ENCODE measurements at places on chromosomes 16 and 17.

GRCh38 chr17:37701496-37701898, 43.4 kb downstream of the HNF1B start:
- DNase-seq: no peak

GRCh38 chr17:5330981-5331380, 48.9 kb downstream of the RABEP1 start:
- no peak for DNase-seq

DNA sequence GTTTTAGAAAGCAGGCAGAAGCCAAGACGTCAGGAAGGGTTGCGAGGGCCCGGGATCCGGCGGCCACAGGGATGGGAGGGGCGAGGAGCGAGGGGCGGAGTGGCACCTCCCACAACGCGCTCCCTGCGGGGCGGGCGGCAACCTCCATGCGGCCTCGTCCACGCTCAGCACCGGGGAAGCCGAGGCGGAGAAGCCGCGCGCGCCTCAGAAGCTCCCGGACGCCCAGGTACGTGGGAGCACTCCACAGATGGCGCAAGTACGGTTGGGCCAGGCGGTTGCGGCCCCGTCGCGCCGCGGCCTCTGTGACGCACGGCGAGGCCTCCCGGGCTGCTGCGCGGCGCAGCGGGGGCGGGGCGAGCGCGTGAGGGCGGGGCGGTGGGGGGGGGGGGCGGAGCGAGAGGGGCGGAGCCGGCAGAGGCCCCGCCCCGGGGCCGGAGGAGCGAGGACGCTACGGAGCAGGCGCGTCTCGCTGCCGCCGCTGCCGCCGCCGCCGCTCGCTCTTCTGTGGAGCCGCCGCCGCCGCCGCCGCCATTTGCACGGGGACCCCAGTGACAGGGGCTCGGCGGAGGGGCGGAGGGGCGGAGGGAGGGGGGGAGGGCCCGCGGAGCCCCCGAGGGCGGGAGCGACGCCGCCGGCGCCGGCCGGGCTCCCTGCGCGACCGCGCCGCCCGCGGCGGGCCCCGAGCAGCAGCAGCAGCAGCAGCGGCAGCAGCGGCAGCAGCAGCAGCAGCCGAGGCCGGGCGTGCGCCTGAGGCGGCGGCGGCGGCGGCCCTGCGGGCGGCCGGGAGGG, at the start of gene TENT4B:
TENT4B (plus strand) TSS at position 500 of the 789 bp plus-strand sequence. CDS start 316 bp downstream, outside the sequence.
- no peak for DNase-seq

DNA sequence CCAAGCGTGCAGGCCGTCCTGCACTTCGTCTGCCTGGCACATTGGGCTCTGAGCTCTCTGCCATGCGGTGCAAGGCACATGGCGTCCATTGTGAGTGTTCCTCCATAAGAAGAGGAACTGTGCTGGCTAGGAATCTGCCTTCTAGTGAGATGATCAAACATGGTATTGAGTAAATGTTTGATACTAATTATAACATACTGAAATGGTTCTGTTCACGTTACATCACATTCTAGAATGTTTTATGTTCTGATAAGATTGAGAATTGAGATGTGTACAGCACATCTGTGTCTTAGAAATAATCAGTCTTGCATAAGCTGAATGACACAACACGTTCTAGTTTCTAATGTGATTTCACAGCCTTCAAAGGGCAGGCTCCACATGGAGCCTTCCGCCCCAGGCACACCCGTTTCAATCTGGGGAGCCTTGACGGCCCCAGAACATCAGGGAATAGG, 42.9 kb downstream of the USP10 start:
- DNase-seq: no peak

DNA sequence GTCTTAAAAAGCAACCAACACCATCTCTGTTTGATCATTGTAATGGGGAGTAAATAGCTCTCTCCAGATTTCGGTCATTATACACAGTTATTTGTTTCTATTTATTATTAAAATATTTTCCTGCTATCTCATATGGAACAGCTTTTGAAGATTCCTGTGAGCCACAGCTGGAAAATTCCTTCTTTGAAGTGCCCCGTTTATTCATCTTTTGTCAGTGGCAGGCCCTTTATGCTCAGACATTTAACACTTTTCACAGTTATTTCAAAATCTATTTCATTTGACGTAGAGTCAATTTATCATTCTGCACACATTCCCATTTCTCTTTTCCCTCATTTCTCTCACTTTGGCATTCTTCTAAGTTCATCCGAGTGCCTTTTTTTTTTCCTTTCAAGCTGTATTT, 245.9 kb upstream of the ELAC2 start:
- DNase-seq: no peak

DNA sequence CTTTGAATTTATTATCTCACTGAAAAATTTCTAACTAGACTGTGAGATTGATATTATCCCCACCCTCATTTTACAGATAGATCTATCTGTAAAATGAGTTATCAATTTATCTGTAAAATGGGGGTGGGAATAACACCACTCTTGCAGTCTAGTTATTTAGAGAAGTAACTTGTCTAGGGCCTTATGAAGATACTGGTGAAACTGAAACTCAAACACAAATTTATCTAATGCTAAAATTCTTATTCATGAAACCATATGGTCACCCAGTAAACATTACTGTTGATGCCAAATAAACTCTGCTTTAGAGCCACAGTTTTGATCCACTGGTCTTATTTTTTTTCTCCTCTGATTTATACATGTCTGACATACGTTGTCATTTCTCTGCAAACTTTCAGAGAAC, 52.1 kb upstream of the SMIM36 start:
- DNase-seq: no peak

DNA sequence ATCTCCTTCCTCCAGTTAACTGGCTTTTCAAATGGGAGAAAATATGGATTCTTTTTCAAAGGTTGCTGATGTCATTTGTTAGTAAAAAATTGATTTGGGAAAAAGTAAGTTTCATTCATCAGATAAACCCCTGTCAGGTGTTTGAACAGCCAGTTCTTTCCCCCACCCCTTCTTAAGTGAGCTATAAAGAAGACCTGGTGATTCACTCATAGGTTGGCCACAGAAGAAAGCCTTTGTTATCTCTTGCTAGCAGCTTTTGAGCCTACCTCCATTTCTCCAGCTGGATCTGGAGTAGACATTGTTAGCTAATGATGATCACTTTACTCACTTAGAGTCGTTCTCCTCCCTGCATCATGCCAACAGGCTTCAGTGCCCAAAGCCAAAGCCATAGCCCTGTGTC, 63.0 kb downstream of the NLK start:
- DNase-seq: no peak

DNA sequence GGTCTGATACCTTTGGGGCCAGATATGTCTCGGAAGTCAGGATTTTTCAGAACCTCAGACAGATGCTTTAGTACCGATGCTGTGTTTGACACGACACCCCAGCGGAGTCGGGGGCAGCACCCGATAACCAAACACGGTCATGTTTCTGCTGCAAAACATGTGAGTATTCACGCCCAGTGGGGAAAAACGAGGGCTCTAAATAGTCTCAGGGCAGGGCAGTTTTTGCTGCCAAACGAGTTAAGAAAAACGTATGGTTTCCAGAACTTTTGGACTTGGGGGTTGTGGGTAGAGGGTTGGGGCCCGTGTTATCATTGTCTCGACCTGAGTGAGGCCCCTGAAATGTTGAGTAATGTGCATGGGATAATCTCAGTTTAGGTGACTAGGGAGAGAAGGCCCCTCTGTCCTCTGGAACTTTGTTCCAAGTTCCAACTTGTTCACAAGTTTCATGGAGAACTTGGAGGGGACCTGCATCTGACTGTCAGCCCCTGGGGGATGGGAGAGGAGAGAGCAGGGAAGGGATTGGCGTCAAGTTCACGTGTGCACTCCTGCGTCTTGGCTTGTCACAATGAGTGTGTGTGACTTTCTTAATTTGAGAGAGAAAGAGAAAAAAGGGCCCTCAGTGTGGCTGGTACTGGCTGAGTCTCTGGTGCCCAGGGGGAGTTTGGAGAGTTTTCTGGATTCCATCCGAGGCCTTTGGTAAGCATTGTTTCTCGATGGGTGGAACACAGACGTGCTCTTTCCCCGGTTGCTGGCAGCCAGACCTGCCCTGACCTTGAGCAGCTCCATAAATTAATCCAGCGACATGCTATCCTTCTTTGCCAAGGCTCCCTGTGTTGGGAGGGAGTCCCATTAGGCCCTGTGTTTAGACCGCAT, 83.9 kb upstream of the CIBAR2 start:
- no peak for DNase-seq

DNA sequence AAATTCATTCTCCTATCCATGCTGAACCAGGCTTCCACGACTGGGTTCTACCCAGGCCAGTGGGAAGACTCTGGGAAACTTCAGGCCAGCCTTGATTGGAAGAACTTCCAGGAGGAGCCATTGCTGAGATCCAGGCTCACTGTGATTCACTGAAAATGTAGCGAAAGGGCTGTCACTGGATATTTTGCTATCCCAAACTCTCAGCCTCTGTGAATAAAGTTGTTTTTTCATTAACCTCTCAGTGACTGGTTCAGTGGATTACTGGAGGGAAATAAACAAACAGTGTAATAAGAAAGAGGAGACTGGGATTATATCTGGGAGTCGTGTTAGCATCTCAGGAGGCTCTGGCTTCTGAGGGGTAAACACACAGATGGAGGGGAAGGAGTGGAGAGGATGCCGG, 3.1 kb downstream of the FOXL1 start:
- no peak for DNase-seq

GRCh38 chr16:54817940-54818574, 112.6 kb upstream of the IRX5 start:
- no peak for DNase-seq

DNA sequence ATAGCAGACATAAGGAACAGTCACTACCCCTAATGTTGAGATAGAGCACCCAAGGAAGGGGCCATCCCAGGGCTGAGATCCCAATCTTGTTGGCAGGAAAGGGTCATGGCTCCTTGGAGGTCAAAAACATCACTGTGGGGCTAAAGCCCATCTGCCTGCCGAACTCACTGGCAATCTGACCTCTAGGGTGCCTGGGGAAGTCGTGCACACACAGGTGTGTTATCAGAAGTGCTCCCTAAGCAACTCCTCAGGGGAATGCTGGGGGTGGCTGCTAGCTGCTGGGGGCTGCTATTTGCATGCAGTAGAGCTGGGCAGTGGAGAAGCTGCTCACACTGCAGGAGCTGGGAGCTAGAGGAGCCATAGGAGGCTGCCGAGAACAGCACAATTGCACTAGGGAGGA, 47.5 kb upstream of the PHOSPHO1 start:
- no peak for DNase-seq

DNA sequence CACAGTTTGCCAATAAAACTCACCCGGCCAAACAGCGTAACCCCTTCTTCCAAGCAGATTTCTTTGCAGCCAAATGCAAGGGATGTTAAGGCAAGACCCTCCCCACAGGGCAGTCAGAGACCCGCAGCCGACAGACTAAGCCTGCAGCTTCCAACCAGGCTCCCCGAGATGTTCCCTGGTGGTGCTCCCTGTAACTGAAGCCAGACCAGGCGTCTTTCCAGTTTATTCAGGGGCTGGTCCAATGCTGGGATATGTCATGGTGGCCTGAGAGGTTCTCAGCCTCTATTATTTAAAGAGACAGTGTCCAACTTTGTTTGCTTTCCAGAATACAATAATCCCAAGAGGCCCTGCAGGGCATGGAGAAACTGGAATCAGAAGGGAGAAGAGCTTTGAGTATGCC, at the start of gene PMP22:
PMP22 (minus strand) TSS at position 196 of the 400 bp plus-strand sequence. CDS start 4,599 bp downstream, outside the sequence.
- no peak for DNase-seq

DNA sequence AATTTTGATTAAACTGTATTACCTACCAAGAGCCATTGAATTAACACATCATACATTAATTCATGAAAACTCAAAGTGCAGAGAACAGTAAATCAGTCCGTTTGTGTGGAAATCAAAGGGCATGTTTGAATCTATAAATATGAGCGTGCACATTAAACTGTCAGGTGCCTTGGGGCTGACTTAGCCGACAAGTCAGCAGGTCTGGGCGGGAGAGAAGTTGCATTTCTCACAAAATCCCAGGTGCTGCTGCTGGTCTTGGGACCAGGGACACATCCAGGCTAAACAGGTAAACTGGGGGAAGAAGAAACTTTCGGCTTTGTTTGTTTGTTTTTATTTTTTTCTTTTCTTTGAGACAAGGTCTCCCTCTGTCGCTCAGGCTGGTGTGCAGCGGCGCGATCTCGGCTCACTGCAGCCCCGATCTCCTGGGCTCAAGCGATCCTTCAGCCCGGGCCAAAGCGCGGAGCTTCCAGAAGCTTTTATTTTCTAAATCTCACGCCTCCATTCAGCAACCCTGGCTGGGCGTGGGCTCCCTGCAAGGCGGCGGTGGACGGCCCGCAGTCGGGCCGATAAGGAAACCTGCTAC, 213.9 kb downstream of the MRTFB start:
- DNase-seq: peak; percentile 74

DNA sequence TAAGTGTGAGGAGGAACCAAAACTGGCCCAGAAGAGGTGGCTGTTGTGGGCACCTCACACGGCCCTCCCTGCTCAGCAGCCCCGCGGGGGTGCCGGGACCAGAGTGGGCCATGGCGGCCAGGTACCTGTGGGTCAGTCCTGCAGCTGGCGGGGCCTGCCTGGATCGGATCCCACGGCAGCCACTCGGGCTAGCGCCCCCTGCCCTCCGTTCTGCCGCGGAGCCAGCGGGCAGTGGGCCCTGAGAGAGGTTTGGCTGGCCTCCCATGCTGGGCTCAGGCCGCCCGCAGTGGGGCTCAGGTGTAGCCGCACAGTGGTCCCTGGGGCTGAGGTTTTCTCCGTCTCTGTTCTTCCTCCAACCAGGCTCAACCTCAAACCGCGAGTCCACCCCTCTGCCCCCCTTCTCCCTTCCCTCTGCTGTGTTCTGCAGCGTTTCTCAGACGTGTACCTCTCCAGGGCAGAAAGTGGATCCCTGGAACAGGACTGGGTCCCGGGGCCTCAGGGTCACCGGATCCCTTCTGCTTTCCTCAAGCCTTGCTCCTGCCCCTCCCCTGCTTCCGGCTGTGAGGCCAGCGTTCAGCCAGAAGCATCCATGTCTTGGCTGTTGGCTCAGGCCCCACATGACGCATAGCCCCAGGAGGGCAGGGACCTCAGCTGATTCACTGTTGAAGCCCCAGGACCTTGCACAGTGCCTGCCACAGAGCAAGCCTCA, 28.6 kb upstream of the ITGA3 start:
- DNase-seq: no peak

DNA sequence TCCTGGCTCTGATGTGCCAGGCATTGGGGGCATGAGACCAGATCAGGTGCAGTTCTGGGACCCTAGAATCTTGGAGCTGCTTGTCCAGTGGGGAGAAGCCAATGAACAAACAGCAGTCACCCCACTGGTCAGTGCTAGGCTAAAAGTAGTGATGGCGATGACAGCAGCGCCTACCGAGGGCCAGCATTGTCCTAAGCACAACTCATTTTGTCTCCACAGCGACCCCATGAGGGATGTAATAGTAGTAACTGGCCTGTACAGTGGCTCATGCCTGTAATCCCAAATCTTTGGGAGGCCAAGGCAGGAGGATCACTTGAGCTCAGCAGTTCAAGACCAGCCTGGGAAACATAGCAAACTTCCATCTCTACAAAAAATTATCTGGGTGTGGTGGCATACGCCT, 6.2 kb downstream of the SMCR8 start:
- no peak for DNase-seq

- no peak for DNase-seq
Observed at GRCh38 chr16:78816499-78817195, 717.2 kb downstream of the WWOX start.

GRCh38 chr17:19720210-19720475, 3.8 kb upstream of the SLC47A2 start:
- no peak for DNase-seq

GRCh38 chr16:4608704-4608980, 6.0 kb downstream of the UBALD1 start:
- no peak for DNase-seq

GRCh38 chr17:35315971-35316370, 57.5 kb downstream of the SLFN11 start:
- DNase-seq: no peak

GRCh38 chr17:73936908-73937627, 266.4 kb upstream of the RPL38 start:
- no peak for DNase-seq

GRCh38 chr17:57666201-57666870, 78.8 kb downstream of the CCDC182 start:
- no peak for DNase-seq
